Stimulated activated CD8-positive, alpha-beta memory T cell treated with anti-CD3 and anti-CD28 coated beads, Interleukin-7, amount 100 ng/mL, for 1 hour (primary cell): ENCODE measurements at places on chromosomes 16 and 17.

- DNase-seq = no peak
Measured at GRCh38 chr17:82948081-82948511, 108.3 kb upstream of the ZNF750 start.

DNA sequence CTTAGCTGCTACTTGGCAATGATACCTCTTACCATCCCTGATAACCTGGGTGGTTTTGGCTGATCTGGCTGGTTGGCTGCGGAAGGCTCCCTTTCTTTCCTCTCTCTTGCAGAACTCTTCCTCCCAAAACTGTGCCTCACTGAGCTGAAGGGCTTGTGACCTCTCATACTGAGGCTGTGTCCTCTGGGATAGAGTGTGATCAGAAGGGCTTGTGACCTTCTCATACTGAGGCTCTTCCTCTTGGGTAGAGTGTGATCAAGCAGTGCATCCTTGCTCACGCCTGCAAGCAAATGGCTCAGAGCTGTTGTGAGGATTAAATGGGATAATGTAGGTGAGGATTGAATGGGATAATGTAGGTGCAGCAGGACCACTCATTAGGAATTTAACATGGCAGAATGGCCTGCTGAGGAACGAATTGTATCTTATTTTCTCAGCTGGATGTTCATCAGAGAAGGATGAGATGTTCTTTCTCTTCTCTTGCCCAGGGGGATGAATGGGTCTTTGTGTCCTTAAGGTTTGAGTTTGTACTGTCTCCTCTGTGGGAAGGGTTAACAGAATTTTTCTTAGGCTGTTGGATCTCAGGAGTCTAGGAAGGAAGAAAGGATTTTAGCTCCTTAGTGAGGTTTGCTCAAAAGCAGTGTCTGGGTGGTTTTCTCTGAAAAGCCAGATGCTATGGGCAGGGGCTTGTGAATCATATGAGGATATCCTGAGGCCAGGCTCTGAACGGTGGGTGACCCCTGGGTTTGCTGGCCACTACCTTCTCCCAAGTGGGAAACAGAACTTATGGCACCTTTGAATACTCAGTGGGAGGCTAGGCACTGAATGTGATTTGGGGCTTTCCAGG, 130.0 kb upstream of the HS3ST2 start:
- DNase-seq = no peak

DNA sequence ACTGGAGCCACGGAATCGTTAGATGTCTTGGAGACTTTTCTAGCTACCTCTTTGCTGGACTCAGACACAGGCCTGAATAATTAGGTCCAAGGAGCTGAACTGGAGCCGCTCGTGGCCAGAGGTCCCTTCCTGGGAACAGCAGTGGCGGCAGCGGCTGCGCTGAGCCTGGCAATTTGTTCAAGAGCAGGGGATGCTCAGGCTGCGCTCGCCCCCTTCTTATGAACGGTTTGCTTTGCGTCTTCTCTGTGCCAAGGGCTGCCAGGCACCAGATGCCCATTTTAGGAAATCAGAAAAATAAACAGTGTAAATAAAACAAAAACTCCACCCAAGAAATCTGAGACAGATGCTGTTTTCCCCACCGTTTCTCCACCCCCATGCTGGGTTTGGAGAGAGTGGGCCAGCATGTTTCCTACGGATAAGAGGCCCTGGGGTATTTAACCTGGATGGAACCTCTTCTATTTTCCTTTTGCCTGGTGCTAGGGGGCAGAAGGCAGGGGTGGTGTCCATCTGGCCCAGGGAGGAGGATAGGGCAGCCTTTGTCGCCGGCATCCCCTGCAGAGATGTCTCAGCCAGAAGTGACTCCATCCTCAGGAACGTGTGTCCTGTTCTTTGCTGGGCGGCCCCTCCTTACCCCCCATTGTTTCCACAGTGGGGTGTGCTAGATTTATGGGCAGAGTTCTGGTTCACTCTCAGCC, 163.4 kb downstream of the SEC14L1 start:
- DNase-seq = no peak

- DNase-seq = no peak
Measured at GRCh38 chr17:42509409-42509808, 26.6 kb upstream of the NAGLU start.

DNA sequence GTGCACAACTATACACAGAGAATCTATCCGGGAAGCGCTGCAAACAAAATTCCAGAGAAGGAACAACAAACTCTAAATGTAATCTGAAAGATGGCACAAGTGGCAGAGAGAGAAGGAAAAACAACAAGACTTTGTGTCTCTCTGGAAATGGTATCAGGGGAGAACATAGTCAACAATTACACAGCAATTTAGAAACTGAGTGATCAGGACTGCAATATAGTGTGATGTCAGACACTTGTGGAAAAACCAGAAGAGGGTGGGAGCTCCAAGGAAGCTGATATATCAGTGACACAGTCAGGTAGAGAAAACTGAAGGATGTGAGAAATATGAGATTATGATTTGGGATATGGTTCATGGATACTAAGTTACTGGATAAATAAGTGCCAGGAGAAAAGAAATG, 8.2 kb downstream of the ZNF19 start:
- DNase-seq = no peak

- no peak for DNase-seq
Measured at GRCh38 chr17:17134957-17135333, 71.2 kb downstream of the PLD6 start.

- no peak for DNase-seq
Measured at GRCh38 chr17:6069539-6070429, at the start of gene WSCD1. Gene WSCD1, plus strand, starts transcription at chr17:6070379. Its CDS starts 10,280 bp downstream, at chr17:6080659.

GRCh38 chr16:68084504-68085258, 489 bp upstream of the NFATC3 start:
- DNase-seq = peak; percentile 68

GRCh38 chr17:8555062-8555461, 75.5 kb downstream of the MYH10 start:
- DNase-seq = no peak

DNA sequence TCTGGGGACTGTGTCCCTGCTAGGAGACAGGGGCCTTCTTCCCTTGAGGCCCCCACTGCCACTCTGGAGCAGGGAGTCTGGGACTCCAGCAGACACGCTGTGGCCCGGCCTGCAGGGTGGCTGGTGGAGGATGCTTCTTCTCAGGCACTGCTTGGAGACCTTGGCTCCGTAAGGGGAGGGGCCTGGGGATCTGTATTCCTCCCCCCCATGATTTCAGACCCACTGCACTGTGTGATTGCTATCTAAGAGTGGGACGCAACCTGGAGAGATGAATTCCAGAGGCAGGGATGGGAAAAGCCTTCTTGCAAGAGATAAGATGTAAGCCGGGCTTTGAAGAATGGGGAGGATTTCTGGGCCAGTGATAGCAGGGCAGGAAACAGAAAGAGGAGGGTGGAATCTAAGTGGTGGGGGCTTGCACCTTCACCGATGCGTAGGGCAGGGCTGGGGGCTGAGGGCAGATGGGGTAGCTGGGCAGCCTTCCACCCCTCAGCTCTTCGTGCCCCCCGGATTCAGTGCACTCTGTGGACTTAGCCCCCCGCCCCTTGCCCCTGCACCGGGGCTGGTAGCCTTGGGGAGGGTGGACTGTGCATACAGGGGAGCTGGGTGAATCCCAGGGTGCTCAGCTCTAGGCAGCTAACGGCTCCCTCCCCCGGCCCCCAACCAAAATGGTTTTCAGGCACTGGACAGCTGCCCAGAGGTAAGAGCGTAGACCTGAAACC, 5.2 kb upstream of the GSE1 start:
- DNase-seq = no peak

DNA sequence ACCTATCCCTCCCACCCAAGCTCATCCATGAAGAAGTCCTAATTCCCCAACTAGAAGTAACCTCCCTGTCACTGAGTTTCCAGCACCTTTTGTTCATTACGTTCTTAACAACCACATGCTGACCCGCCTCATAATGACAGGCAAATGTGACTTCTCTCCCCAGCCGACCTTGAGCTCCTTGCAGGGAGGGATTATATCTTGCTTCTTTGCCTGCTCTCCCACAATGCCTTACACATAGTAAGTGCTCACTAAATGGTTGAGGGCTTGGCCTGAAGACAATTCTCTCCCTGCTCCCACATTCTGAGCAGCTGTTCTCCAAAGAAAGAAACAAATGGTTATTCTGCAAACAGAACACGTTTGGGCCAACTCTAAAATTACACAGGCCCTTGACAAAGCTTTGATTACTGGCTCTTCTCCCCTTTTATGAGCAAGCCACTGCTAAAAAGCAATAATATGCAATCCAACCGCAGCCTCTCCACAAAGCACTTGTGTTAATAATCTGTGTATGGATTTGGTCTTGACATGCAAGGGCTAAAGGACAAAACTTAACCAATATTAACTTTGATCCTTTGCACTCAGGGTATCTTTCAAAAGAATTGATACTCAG, 23.2 kb downstream of the SLC39A11 start:
- DNase-seq = no peak

DNA sequence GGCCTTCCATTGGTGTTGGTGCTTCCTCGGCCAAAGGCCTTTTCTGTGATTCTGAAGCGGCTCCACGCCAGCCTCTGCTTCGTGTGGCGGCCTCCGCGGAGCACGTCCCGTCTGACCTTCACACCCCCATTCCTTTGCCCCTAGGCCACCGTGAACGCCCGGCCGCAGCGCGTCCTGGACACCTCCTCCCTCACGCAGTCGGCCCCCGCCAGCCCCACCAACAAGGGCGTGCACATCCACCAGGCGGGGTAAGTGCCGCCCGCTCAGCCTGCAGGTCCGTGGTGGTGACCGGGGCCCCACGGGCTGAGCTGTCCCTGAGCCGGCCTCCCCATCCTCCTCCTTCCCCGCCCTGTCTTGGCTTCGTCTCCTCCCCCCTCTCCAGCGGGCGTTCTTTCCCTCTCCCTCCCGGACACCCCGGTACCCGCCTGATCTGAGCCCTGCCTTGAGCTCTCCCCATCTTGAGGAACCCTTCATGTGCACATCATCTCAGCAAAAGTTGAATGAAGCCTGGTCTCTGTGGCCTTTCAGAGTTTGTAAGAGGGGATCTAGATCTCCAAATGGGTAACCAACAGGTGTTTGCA, 69.0 kb upstream of the CHMP6 start:
- no peak for DNase-seq

DNA sequence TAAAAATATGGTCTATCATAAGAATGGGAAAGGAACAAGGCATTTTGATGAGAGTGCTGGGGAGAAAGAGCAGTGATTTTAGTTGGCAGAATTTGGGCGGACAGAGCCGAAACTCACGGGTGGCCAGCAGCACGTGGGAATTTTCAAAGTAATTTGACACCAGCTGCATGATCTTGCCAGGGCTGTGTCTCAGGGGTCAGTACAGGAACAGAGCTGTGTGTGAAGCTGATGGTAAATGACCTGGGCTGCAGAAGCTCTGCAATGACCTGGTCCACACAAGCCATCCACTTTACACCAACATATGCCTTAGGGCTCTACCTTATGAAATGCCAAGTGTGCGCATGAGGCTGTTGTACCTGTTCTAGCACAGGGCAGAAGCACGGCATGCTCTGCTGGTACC, 112.0 kb downstream of the ZFHX3 start:
- DNase-seq = no peak

GRCh38 chr16:85869785-85870558, 29.0 kb upstream of the IRF8 start:
- DNase-seq = no peak

DNA sequence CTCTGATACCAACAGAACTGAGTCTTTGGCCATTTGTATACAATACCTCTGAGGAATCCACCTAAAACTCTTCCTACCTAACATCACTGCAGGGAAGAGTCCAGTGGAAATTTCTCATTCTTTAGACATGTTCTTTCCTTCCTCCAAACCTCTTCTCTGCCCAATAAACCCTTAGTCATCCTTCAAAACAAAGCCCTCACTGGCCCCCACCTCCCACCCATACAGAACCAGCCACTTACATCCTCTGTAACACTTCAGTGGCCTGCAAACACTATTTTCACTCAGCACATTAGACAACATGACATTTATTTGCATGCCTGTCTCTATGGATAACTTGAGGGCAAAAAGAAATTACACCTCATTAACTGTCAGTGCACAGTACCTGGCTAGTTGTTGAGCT, 200.3 kb upstream of the NOG start:
- DNase-seq = no peak

- DNase-seq = no peak
Measured at GRCh38 chr16:678858-679813, 1.1 kb upstream of the STUB1 start.

- DNase-seq = no peak
Measured at GRCh38 chr17:10394201-10394887, 21.5 kb upstream of the MYH13 start.

DNA sequence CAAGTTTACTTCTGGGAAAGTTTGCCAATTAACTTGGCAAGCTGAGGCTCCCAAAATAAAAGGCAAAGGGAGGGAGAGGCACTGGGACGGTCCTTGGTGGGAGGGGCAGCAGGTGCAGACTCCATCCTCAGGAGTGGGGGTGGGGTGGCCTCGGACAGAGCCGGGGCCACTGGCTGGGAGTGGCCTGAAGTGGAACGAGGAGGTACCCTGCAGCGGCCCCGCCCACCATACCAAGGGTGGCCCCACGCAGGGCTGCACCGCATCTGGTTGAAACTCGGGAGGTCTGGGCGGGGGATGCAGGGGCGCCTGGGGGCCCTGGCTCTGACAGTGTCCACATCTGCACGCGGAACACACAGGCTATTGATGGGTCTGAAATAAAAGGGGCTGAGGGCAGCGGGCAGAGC, 42.4 kb upstream of the SLC38A10 start:
- DNase-seq = no peak

DNA sequence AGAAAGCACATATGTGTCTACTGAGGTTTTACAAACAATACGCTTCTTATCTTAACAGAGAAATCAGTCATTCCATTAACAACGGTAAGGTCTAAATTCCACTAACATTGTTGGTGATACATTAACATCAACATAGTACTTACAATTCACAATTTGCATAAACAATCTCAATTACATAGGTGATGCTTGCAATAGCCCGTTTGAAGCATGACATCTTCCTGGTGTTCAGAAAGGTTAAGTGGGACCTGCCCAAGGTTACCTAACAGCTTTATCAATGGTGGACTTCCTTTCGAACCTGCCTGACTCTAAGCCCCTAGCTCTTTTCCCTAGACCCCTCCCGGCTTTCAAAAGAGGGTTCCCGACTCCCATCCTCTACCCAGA, 699 bp downstream of the FAM222B start:
- DNase-seq = no peak

- DNase-seq = no peak
Measured at GRCh38 chr17:9284884-9285283, 263.6 kb downstream of the NTN1 start.

DNA sequence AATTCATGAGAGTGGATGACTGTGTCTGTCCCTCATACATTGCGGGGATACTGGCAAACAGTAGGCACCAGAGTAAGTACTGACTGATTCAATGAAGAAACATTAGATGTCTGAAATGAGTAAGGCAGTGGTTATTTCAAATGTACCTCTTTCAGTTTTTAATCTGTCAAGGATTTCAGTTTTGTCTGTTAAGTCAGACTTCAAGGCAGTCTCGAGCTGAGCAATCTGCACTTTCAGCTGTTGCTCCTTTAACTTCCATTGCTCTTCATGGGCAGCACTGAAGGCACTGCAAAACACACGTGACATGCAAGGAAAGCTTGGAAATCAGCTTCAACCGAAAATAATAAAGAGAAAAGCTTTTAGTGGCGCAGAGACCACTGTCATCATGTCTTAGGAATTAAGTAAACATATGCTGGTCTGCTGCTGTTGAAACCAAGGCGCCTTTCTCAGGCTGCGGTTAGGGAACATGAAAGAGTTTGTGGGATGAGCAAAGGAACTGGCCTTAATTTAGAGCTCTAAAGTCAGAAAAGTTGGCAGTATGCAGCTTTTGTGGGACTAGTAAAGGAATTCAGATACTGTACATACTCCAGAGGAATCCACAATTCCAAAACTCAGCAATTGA, 38.8 kb downstream of the RPGRIP1L start:
- DNase-seq = no peak
